ENCODE measurements at places on chromosomes 5 and 9.

DNA sequence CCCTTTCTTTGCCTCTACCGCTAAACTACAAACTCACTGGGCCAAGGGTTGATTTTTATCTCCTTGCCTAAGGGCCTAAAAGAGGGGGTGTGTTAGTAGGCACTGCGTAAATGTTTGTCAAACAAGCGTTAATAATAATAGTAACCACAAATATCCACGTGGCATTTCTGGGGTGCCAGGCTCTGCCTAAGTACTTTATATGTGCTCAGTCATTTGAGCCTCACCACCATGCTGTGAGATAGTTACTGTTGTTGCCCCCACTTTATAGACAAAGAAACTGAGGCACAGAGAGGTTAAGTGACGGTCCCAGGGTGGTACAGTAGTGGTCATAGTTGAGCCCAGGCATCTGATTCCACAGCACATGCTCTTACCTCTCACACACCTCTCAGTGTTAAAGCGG is 52.4 kb downstream of the ERGIC1 start:
- DNase-seq = no peak

DNA sequence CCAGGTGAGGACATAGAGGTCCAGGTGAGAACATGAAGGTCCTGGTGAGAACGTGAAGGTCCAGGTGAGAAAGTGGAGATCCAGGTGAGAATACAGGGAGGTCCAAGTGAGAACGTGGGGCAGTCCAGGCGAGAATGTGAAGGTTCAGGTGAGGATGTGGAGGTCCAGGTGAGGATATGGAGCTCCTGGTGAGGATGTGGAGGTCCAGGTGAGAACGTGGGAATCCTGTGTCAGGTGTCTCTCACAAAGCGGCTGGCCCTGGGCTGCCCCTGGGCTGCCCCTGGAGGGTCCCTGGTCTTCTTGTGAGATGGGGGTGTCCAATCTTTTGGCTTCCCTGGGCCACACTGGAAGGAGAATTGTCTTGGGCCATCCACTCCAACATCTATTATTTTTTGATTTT is 133.4 kb downstream of the MRPL36 start:
- DNase-seq = no peak

DNA sequence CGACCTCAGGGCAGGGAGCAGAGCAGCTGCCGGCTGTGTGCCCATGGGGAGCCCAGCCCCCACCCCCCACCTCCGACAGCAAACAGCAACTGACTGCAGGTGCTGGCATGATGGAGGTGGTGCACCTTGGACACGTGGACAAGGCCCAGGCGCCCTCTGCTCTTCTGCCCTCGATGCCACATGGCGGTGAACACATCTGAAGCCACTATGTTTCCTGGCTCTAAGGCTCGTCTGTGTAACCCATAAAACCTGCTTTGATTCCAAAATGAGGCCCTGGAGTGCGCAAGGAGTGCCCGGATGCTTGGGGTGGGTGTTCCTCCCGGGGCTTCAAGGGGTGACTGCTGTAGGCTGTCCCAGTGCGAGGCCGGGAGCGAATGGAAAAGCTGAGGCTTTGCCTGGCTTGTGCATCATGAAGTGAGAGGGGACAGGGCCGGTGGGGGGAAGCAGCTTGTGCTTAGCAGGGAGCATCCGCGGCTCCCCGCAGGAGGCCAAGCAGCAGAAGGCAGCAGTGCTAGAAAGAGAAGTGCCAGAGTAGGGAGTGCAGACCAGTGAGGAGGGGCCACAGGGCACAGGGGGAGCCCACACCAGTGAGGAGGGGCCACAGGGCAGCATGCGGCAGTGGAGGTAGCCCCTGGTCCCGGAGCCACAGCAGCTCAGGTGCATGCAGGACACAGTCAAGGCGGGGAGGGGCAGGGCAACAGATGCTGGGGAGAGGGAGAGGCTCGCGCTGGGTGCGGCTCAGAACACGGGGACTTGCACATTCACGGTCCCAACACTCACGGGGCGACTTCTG is 30.0 kb downstream of the NKD2 start:
- no peak for DNase-seq

DNA sequence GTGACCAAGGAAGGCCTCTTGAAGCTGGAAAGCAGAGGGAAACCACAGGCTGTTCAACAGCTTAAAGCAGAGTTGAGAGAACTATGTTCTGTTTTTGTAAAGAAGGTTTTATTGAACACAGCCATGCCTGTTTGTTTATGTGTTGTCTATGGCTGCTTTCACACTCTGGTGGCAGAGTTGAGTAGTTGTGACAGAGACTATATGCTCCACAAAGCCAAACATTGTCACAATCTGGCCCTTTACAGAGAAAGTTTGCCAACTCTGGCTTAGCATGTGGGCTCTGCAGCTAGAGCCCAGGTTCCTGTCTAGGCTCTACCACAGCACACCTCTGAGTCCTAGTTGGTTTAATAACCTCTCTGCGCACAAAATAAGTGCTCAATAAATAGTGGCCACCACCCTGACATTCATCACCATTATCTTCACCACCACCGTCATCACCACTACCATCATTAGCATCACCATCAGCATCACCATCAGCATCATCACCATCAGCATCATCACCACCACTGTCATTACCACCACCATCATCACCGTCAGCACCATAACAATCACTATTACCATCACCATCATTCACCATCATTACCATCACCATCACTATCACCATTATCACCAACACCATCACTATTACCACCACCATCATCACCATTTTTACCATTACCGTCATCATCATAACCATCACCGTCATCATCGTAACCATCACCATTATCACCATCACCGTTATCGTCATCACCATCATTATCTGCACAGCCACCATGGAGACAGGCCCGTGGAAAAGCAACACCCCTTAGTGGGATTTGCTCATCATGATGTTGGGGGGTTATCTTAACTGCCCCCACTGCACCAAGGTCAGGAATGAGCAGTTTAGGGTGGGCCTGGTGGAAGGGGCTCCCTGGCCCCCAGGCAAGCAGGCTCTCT is 18.3 kb downstream of the AKNA start:
- no peak for DNase-seq

- peak; percentile 100 for DNase-seq
Measured at GRCh38 chr9:101533334-101534204, at the start of gene RNF20. Gene RNF20, plus strand, starts transcription at chr9:101533853. Its CDS starts 1,571 bp downstream, at chr9:101535424.

- no peak for DNase-seq
Measured at GRCh38 chr9:23044549-23044948, 597.9 kb downstream of the DMRTA1 start.

GRCh38 chr5:151183456-151184245 is 26.1 kb upstream of the ANXA6 start:
- DNase-seq = no peak

GRCh38 chr5:136028782-136029742 is at the start of gene TGFBI:
Gene TGFBI, plus strand, starts transcription at chr5:136028988. Its CDS starts 68 bp downstream, at chr5:136029056.
- no peak for DNase-seq

GRCh38 chr9:90137801-90138200 is 504.8 kb downstream of the DIRAS2 start:
- no peak for DNase-seq

DNA sequence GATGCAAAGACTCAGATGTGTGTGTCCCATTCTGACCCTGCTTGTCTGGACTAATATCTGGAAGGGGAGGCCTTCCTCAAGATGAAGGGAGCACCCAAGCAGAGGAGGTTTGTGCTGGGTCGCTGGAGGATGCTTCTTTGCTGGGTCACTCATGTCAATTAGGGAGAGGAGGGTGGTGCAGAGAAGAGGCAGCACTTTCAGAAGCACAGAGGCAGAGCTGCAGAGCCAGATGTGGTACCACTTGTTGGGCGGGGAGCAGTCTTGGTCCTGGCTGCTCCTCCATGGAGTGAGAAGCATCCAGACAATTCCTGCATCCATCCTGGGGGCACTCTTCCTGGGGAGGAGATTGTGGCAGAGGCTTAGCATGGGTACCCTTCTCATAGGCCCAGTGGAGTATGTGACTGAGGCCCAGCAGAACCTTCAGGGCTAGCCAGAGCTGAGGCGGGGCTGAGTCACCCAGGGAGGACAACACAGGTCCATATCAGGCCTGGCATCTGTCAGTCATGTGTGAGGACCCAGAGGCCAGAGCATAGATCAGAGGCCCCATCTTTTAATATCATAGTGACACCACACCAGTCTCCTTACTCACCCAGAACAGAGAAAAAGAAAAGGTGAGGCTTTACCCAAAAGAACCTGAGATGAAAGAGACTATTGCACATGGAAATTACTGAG is 59.8 kb downstream of the TNFSF15 start:
- DNase-seq = no peak

- no peak for DNase-seq
Measured at GRCh38 chr5:177093082-177093712, 6.5 kb downstream of the FGFR4 start.

DNA sequence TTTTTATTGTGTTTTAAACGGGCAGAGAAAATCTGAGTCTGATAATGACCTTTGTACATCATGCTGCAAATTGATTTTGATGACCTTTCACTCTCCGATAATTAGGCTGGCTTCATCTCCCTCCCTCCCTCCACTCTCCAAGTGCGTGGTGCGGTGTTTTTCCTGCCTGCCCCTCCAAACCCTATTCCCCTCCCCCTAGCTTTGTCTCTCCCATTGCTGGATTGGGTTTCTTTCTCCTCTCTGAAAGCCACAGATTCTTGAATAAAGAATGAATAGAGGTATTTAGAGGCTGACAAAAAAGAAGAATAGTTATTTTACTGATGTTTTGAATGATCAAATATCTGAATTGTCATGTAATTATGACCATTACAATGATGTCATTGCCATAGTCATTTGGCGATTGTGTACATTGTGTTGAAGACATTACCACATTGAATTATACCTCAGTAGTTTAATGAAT is 571.1 kb upstream of the ZNF608 start:
- DNase-seq = no peak

GRCh38 chr5:25005431-25005830 is 360.7 kb upstream of the CDH10 start:
- DNase-seq = no peak

- no peak for DNase-seq
Measured at GRCh38 chr5:81827500-81827899, 76.6 kb upstream of the SSBP2 start.

GRCh38 chr9:128555180-128555721 is 2.9 kb downstream of the SPTAN1 start:
- DNase-seq = no peak

DNA sequence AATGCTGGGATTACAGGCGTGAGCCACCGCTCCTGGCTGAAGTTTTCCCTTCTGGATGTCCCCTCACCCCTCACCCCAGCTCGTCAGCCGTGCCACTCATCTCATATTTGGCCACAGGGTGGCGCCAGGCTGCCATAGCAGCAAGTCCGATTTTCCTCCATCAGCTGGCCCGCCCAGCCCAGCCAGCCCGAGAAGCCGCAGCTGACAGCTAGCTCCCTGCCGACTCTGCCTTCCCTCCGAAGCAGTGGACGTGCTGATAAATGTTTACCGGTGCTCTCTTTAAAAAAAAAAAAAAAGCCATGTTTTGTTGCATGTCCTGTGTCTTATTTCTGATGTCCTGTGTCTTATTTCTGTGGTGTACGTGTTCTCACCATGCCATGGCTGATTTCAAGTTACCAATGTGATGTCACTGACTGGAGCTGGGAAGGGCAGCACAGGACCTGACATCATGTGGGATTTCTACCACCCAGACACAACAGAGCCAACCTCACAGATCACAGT is 58.3 kb downstream of the PFDN1 start:
- DNase-seq = peak; percentile 77

DNA sequence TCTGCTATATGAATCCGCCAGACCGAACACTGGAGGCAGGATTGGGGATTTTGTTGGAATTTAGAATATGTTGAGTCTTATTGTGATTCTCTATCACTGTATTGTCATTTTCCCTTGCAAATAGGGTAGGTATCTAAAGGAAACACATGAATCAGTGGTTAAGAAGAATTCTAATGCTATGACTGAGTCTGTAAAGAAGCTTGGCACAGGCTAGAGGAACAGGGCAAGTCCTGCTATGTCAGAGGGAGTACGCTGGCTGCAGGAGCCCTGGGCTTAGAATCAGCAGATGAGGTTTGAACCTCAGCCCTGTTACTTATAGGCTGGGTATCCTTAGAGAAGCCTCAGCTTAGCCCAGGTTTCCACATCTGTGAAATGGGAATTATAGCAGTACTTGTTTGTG is 198.1 kb downstream of the NR3C1 start:
- DNase-seq = no peak

DNA sequence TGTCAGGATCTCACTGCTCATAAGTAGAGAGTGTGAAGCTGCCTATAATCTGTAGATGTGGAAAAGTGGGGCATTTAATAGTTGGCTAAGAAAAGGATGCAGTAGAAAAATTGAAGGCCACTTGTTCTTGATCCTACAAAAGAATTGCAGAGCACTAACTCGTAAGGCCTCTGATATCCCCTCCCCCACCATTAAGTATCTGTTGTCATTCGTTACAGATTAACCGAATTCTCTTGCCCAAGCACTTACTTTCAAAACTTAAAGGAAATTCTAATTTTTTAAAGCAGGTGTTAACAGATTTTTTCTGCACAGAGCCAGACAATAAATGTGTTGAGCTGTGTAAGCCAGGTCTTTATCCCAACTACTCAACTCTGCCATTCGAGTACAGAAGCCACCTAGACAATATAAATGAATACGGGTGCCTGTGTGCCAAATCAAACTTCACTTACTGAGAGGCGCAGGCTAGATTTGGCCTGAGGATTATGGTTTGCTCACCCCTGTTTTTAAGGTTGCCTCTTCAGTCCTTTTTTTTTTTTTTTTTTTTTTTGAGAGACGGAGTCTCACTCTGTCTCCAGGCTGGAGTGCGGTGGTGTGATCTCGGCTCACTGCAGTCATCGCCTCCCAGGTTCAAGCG is 234.8 kb downstream of the RFK start:
- no peak for DNase-seq

- no peak for DNase-seq
Measured at GRCh38 chr9:97840521-97840920, 12.5 kb upstream of the FOXE1 start.

- no peak for DNase-seq
Measured at GRCh38 chr9:117250610-117251215, 164.1 kb downstream of the ASTN2 start.
